ENCODE measurements at places on chromosomes 5 and 9.

DNA sequence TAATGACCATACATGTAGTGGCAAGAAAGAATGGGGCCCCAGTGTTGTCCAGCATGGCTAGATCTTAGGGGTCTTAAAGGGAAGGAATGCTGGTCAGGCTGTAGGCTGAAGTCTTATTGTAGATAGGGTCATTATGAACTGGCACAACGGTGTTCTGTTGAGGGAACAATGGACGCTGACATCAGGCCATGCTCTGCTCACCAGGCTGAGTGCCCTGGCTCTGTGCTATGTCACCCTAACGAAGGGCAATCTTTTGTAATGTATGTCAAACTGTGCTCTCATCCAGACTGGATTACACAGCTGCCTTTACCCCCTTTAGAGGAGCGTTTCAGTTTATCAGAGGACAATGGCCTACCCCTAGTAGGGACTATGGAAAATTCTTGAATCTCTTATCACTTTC, 14.6 kb upstream of the ZNF608 start:
- no peak for DNase-seq

- no peak for DNase-seq
Measured at GRCh38 chr5:98965226-98965625, 36.4 kb upstream of the CHD1 start.

DNA sequence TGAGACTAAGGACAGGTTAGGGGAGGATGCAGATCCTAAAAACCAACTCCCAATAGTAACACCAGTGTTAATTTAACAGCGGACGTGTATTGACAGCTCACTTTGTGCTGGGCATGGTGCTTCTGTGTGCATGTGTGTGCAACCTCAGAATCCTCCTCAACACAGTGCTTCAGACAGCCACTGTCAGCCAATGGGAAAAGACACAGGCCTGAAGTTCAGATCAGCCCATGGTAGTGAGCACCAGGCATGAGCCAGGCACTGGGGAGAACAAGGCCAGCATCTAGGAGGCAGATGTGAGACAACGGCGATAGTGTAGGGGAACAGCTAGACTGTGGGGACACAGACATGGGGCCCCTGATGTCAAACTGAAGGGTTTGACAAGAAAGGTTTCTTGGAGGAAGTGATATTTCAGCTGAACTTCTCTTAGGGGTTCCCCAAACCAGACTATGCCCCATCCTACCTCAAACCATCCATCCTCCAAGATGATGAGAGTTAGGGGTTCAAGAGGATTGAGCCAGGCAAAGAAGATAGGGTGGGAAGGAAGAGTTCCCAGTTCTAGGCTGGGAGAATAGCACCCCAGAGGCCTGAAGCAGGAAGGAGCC, 71.5 kb upstream of the PSD2 start:
- DNase-seq: no peak

GRCh38 chr5:175683921-175684320, 26.1 kb downstream of the HRH2 start:
- DNase-seq: no peak

- no peak for DNase-seq
Measured at GRCh38 chr5:173662581-173663351, 46.3 kb upstream of the BOD1 start.

GRCh38 chr5:62783374-62784057, 204.9 kb downstream of the LRRC70 start:
- DNase-seq: no peak

GRCh38 chr5:55518831-55519390, 15.9 kb downstream of the PLPP1 start:
- no peak for DNase-seq

DNA sequence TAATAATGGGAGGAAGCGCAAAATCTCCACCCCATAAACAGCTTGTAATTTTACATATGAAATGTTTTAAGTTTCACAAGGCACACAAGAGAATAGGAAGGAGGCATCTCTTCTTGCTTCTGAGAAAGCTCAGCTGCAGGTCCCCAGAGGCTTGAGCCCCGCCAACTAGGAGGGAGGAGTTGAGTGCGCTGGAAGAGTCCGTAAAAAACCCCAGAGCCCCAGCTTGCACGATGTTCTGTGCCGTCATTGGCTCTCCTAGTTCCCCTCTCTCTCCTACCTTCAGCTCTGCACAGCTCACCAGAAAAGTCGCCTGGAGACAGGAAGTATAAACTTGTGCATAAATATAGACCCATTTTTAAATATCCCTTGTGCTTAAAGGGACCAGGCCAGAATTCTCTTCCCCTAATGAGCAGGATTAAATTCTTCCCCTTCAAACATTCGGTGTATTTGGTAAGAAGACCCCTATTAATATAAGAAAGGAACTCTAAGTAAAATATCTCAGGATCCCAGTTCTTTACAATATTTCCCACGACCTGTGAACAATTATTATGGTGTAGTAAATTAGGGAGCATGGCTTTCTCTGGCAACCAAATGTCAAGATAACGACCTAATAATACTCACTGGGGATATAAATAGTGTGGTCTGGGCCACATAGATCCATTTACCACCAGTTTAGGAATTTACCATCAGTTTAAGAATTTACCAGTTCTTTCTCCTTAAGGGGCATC, 13.7 kb downstream of the GLRX start:
- DNase-seq: no peak

- DNase-seq: no peak
Measured at GRCh38 chr9:110410961-110411360, 73.3 kb upstream of the TXNDC8 start.

DNA sequence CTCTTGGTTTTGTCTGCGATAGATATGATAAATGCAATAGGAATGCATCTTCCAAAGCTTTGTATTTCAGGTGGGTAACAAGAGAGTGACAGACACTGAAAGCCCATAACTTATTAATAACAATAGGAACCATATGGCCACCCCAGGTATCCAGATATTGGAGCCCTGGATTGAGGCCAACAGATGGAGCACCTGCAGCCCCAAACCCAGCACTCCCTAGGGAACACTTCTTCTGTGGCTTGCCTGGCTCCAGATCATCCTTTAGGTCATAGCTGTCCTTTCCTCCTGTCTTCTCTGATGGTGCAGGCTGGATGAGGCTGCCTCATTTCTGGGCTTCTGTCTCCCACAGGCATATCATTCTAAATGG, 5.0 kb upstream of the IL3 start:
- DNase-seq: no peak

DNA sequence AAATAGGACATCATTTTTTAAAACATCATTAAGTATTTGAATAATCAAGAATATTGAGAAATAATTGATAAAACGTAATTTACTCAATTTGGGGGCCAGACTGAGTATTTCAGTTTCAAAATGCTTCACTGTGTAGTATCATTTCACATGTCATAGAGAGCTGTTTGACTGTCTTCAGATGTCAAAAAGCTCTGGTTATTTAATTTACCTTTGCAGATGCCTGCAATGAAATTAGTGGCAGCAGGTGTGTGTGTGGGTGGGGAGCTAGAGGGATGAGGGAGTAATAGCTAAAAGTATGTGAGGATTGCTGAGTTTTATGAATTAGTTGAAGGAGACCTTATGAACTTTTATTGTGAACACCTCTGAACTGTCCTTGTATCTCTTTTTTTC, 567.2 kb upstream of the MEF2C start:
- DNase-seq: no peak

GRCh38 chr9:106528158-106528557, 334.8 kb upstream of the ZNF462 start:
- no peak for DNase-seq

DNA sequence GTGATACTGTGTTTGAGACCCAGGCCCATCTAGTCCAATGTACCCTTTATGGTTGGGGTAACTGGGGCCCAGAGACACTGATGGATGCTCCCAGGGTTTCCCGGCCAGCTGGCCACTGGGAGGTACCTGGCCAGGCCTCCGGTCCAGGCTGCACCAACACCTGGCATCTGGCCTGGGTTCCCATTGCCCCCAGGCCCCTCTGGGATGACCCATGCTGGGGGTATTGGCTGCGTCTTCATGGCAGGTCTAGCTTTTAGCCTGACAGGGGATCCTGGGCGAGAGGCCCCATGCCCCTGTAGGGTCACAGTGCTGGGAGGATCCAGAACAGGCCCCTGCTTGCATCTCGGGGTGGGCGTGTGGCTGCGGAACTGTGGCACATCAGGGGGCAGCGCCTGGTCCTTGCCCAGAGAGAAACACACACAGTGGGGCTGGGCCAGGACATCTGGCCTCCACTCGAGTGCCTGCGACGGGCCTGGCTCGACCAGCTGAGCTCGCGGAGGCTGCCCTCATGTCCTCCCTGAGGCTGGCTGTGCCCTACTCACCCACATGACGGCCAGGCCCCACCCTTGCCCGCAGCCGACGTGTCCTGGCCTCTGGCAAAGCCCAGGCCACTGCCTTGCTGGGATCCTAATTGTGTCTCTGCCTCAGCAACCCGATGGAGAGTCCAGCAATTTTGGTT, 21.5 kb upstream of the COL5A1 start:
- no peak for DNase-seq

DNA sequence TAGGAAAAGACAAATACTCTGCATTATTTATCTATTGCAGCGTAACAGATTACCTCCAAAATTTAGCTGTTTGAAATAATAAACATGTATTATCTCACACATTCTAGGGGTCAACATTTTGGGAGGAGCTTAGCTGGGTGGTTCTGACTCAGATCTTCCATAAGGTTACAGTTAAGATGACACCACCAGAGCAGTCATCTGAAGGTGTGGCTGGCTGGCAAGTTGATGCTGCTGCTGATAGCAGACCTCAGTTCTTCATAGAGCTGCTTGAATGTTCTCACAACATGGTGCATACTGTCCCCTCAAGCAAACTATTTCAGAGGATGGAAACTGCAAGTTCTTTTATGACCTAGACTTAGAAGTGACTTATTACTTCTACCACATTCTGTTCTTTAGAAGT, 146.3 kb upstream of the FSTL4 start:
- DNase-seq: no peak

- DNase-seq: no peak
Measured at GRCh38 chr5:179387151-179388110, 42.2 kb upstream of the ADAMTS2 start.

- DNase-seq: no peak
Measured at GRCh38 chr9:116094846-116095245, 58.7 kb upstream of the PAPPA start.

GRCh38 chr5:108556441-108557145, 174.7 kb upstream of the FBXL17 start:
- DNase-seq: no peak

- DNase-seq: no peak
Measured at GRCh38 chr5:45623832-45624231, 72.3 kb downstream of the HCN1 start.

DNA sequence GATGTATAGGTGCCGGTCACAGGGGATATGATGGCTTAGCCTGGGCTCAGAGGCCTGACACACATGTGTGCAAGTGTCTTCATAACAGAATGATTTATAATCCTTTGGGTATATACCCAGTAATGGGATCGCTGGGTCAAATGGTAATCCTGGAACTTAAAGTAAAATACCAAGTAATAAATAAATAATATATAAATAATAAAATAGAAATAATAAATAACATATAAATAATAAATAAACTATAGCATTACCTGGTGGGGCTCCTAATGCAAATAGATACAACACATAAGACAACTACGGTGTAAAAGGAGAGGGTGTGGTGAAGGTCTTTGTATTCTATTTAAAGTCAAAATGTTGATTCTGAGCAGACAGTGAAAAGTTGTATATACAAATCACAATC, 68.5 kb upstream of the GFPT2 start:
- no peak for DNase-seq

- DNase-seq: no peak
Measured at GRCh38 chr9:21385131-21385670, at the start of gene IFNA2. Gene IFNA2, minus strand, starts transcription at chr9:21385398. Its CDS starts 69 bp downstream, at chr9:21385329.

- no peak for DNase-seq
Measured at GRCh38 chr5:6734781-6735180, 21.5 kb downstream of the TENT4A start.

DNA sequence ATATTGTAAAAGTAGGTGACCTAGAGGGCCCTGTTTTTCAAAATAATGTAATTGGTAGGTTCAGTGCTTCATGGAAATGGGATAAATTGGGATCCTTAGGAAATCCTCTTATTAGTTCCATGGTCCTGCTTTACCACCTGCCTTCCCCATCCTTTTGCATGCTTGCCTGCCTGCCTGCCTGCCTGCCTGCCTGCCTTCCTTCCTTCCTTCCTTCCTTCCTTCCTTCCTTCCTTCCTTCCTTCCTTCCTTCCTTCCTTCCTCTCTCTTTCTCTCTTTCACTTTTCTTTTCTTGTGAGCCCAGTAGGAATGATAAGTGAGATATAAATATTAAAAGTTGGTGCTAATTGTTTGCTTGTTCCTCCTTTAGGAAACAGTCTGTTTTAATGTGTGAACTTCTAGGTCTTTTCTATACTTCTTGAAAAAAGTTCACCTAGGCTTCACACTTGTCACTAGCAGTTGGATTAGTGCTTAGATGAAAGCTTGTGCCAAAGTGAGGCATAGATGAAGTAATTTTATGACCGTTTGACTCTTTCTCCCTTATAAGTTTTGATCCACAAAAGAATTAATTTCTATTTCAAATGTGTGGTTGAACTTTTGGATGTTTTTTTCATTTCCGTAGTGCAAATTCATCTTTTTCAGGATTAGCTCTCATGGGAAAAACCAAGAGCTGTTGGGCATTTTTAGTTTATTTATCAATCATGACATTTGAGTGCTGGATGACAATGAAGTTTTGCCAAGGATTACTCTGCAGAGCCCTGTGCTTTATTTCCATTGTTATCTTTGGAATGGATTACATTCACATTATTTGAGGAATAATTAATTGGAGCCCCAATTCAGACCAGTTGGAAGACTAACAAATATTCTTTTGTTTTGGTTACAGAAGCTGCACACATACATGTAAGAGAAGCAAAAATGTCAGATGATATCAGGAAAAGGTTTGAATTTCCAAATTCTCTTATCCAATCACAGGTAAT, 30.7 kb downstream of the FOCAD start:
- no peak for DNase-seq

- DNase-seq: no peak
Measured at GRCh38 chr9:1495282-1496030, 445.3 kb downstream of the DMRT2 start.

GRCh38 chr5:67188274-67189078, 8.1 kb downstream of the CD180 start:
- DNase-seq: no peak

DNA sequence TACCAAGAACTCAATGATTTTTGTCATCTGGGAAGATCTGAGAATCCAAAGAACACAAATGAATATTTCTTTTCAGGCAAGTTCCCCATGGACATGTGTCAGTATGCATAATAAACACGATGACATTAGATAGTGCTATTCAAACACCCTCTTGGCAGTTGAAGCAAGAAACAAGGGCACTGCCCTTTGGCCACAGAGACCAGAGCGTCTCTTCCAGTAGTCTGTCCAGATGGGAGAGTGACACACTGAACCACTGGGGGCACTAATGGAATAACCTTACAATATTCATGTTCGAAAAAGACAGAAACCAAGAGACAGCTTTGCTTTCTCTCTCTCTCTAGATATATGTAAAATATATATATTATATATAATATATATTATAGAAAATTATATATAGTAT, 301.9 kb downstream of the CTNND2 start:
- DNase-seq: no peak

- DNase-seq: no peak
Measured at GRCh38 chr9:111271481-111272080, 58.4 kb downstream of the OR2K2 start.

GRCh38 chr5:1736065-1736464, 63.6 kb downstream of the MRPL36 start:
- DNase-seq: no peak
